ENCODE measurements at places on chromosomes 4 and X.

DNA sequence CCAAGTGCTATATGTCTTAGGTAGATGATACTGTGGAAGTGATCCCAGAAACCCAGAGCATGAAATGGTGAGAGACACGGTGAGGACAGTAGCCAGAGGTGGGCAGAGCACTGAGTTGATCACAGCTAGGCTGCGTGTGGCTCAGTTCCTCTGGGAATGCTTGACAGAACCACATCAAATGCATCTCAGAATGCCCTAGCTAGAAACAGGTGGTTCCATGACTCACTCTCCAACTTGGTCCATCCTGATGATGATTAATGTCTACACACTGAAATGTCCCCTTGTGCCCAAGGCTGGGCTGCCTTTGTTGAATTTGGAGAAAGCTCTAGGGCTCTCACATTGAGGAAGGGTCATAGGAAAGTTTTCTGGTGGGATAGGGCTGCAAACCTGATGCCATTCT, 113.6 kb downstream of the ZNF518B start:
- no peak for DNase-seq

GRCh38 chr4:184475096-184475461, 729 bp upstream of the IRF2 start:
- DNase-seq, result no peak

DNA sequence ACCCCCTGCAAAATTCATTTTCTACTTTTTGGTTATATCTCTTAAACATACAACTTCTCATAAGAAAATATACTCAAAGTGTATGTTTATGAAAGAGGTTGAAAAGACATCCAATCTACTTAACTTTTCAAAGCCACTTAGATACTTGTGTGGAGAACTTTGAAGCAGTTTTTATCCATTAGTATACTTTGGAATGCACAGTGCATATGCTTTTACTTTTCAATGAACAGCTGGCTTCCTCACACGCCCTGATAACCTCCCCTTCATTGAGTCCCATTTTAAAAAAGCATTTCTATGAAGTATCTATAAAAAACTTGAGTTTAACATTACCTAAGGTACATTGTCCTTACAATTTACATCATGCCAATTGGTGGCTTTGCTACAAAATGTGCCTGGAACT, 73.8 kb downstream of the VEGFC start:
- no peak for DNase-seq

GRCh38 chr4:125140966-125141495, 173.7 kb upstream of the FAT4 start:
- no peak for DNase-seq

GRCh38 chr4:54588404-54588803, 69.4 kb upstream of the KIT start:
- no peak for DNase-seq

- no peak for DNase-seq
These were observed 508.4 kb upstream of the FTHL17 start for GRCh38 chrX:31580227-31580626.

- no peak for DNase-seq
These were observed 2.2 kb upstream of the FMR1NB start for GRCh38 chrX:147978931-147979330.

DNA sequence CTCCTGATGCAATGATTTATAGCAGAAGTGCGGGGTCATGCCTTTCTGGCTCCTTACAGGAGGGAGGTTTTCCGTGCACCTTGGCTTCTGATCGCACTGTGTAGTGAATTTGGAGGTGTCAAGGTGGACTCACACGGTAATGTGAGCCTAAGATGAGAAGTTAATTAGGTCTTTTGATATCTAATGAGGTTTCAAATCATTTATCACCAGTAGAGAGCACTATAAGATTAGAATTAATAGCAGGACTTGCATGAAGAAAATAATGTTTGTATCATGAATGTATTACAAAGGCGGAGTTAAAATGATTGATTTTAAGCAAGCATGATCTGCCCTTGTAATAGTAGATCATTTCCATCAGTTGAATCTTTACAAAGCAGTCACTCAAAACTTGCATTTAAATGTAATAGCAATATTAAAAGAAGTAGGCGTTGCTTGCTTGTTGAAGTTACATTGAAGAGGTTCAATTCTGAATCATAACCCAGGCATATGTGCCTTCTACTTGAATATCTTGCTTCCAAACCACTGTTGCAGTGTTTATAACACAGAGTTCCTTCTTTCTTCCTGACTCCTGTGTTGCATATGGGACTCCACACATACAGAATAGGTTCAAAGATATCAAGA, 152.1 kb downstream of the FMR1NB start:
- DNase-seq, result no peak

GRCh38 chr4:111775556-111776297, 369.5 kb upstream of the FAM241A start:
- DNase-seq, result no peak

DNA sequence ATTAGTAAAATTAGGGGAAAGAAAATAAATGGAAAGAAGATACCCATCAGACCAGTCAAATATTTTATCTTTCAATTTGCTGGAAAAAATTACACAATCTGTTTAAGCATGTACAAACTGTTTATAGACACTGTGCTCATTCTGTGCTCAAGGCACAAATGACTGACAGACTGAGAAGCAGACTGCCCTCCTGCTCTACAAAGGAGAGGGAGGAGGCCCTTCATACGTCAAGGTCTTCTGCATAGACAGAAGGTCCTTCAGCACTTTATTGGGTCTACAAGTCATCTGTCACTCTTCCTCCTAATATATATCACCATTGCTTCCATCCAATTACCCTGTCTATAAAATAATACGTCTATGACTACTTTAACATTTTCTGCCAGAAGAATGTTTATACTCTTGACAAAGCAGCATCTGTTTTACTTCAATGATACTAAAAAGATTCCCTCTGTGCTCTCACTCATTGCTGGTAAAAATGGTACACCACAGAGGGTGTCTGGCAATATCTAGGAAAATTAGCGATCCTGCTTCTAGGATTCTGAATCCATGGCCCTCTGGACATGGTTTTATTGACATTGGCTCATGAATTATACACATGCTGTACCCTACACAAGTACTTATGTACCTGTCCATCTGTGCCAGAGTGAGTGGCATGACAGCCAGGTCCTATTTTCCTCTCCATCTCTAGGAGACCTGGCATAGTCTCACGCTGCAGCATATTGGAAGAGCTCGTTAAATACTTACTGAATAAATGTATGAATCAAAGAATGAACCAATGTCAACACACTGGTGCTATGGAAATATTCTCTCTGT, 11.3 kb downstream of the SLC10A6 start:
- DNase-seq, result no peak

- no peak for DNase-seq
These were observed 32.5 kb downstream of the DLG3 start for GRCh38 chrX:70476934-70477733.

- no peak for DNase-seq
These were observed 55.8 kb upstream of the WDR1 start for GRCh38 chr4:10172278-10172921.

DNA sequence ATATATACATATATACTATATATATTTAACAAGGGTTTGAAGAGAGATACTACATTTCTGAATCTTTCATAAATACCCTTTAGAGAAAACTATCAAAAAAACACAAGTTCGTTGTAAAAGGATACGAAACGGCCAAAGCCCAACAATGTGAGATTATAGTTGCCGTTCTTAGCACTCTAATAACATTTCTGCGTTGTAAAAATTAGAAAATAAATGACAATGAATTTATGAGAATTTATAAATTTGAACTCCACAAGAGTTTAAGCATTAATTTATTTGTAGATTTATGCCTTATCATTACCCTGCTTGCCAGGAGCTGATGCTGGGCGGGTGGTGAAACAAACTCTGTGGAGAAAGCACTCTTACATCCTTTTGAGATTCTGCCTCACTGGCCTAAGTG, 1.1 kb downstream of the WDR17 start:
- no peak for DNase-seq

GRCh38 chrX:63784346-63784901, 590 bp downstream of the ARHGEF9 start:
- DNase-seq, result no peak

DNA sequence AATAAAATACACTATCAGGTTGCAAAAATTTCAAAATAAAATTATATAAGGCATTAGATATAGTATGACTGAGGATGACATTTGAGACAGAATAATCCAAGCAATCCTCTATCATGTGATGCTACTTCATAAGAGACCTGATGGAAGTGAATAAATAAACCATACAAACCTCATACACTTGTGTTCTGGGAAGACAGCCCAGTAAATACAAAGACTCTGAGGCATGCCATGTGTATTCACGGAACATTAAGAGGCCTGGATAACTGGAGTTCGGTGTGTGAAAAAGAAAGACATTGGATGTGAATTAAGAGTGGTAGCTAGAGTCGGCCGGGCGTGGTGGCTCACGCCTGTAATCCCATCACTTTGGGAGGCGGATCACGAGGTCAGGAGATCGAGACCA, 364.2 kb downstream of the ADAM29 start:
- no peak for DNase-seq

DNA sequence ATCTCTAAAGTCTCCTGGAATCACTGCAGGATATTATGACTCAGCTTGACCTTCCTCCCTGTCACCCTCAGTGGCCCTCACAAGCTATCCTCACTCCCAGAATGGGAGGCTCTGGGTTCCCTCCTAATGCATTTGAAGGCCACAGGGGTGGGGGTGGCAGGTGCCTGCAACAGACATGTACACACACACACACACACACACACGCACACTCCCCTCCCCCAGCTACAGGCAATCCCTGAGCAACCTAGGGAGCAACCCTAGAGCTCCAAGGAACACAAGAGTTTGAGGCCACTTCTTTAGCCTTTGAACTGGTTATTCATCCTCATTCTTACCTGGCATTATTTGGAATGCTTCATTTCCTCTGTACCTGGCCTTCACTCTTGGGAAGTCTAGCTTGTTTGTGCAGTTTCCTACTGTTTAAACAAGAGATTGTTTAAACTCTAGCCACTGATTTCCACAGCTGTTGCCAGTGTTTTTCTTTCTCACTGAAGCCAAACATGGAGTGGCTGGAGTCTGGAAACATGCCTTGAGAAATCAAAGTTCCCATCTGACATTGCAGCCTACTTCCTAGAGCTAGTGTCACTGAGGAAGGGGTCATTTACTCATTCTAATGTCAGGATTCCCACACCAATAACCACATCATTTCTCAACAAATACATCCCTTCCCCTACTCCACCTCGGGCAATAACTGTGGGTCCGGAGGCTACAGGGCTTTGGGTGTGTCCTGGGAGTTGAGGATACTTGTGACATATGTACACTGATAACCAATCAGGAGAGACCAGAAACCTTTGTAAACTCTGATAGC, 37.7 kb downstream of the MAOA start:
- no peak for DNase-seq

DNA sequence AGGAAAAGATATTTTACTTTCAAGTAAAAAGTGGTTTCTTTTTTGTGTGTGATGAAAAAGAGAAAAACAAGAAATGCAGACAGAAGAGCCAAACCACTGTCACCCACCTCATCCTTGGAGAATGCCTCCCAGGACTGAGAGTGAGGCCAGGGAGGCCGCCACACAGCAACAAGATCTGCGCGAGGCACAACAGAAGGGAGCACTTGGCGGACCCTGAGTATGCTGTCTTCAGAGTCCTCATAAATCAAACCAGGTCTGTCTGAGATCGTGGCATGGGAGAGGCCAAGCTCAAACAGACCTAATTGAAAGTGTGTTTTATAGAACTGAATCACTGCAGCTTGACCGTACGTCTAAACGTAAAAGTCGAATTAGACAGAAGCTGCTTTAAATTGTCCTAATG, 134.3 kb upstream of the VCX2 start:
- DNase-seq, result no peak

DNA sequence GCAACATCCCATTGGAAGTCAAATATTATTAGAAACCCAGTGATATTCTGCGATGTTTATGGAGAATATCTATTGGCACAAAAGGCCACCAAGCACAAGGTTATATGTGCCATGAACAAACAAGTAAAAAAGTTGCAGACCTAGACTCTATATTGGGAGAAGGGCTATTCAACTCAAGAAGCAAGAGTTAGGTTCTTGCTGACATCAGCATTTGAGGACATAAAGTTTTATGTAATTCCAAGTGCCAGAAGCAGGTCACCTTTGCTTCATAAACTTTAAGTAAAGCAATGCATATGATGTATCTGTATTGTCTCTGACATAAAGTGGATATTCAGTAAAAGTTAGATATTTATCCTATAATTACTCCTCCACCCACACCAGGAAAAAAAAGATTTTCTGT, 71.1 kb downstream of the MAGEB10 start:
- DNase-seq, result no peak

- no peak for DNase-seq
These were observed 228.5 kb upstream of the CASK start for GRCh38 chrX:42151808-42152207.

DNA sequence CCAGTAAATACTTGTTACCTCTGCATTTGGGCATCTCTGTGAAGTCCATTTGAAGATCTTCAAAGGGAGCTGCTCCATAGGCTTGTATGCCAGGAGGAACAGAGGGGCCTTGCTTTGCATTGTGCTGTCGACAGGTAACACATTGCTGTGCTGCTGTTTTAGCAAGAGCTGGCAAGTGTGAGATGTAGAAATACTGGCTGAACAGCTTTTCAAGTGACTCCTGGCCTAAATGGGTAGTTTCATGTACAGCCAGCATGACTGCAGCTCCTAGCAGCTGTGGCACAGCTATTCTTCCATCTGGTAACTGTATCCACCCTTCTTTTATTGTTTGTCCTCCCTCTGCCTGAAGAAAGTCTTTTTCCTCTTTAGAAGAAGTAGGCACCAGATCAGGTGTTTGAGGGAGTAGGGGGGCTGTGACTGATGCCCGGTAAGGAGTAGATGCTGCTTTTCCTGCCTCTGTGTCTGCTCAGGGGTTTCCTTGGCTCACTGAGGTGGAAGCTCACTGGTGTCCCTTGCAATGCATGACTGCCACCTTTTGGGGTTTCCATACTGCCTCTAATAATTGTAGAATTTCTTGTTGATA, 965.3 kb downstream of the CCSER1 start:
- DNase-seq, result no peak

- DNase-seq, result no peak
These were observed 204.1 kb upstream of the NEIL3 start for GRCh38 chr4:177105536-177105935.

GRCh38 chrX:14554131-14554715, 24.9 kb downstream of the GLRA2 start:
- DNase-seq, result no peak

DNA sequence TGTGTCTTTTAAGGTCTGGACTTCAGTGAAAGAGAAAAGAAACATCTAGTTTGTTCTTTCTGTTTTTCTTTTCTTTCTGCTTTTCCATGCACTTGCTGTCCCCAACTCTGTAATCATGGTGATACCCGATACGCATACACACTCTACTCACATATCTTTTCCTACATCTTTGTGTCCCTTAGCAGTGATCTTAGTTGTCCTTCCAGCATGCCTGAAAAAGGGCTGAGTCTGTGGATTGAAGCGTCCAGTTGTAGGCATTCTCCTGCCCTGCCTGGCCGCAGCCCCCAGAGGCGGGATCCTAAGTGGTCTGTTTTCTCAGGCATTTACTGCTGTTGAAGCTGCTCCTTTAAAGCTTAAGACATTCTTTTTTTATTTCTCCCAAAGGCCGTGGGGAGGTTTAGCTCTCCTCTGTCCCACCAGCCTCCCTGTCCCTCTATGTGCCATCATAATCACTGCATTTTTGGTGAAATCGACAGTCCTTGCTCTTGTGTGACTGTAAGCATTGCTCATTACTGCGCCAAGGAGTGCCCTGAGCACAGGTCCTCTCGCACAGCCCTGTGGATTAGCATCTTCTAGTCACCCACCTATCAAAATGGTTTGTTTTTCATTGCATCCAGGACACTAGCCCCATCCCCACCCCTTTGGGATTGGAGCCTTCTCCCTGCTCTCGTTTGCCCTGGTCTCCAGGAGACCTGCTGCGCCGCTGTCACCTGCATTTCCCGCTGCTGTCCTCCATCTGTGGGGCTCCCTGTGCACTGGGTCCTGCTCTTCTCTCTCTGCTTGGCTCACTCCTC, 4.4 kb downstream of the RGS12 start:
- DNase-seq, result no peak

GRCh38 chr4:185896817-185897488, 85.0 kb upstream of the SORBS2 start:
- no peak for DNase-seq
